Left ventricle myocardium inferior (tissue), 1 donor: ENCODE measurements at places on chromosomes 7 and 10. TPM values are rescaled to one million over a fixed set of nuclear protein-coding genes. Genes with fewer than 3 reads are reported as not detected.
A peak's percentile ranks its signal among the peaks of the same experiment; 100 is the strongest.

DNA sequence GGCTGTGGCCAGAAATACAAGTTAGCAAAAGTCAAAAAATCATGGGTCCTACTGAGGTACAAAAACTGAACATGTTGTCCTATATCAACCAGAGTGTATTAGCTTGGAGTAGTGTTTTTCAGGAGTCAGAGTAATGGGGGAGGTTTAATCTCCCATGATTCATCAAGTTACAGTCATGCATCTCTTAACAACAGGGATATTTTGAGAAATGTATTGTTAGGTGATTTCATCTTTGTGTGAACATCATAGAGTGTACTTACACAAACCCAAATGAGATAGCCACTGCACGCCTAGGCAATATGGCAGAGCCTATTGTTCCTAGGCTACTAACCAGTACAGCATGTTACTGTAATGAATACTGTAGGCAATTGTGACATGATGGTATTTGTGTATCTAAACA, 14.9 kb upstream of the TES start:
- H3K4me3 ChIP-seq, result no peak overlapping the region
- H3K4me1 ChIP-seq, result no peaks in the 10 kb centered on the region
- no peak for DNase-seq
- H3K36me3 ChIP-seq, result no peaks in the 10 kb centered on the region
- H3K27me3 ChIP-seq, result no peaks in the 10 kb centered on the region

The PROSER2 gene
- 0.52 TPM for total RNA-seq

DNA sequence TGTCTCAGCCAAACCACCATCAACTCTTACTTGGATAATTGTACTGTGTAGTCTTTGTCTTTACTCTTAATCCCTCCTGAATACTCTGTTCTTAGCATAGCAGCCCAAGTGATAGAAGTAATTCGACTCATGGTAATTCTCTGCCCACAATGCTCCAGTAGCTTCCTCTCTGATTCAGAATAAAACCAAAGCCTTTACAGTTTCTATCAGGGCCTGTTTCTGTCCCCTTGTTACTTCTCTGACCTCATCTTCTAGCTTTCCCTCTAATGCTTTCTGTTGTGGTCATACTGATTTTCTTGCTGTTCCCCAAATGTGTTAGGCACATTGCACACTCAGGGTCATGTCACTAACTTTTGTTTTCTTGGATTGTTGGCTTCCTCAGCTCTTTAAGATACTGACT, 8.0 kb downstream of the ZNF518A start:
- H3K4me1 ChIP-seq, result no peaks in the 10 kb centered on the region

DNA sequence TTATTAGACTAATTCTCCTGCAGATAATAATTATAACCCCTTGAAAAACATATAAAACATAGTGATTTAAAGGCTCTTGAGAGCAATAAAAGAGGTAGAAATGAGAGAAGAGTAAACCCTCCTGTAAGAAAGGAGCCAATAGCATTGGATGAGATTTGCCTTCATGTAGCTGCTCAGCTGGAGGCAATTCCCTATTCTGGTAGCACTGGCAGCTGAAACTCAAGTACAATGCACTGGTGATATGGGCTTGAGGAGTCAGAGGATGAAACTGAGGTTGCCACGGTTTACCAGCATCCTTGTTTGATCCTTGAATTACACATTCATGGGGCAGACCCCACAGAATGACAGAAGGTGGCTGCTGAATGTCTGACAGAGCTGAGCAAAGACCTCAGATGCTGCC, 76.4 kb downstream of the CTTNBP2 start:
- no peak for DNase-seq
- no peak overlapping the region for H3K27ac ChIP-seq
- H3K4me1 ChIP-seq, result no peaks in the 10 kb centered on the region
- no peaks in the 10 kb centered on the region for H3K27me3 ChIP-seq

The SYT15B gene
- total RNA-seq, result 0.93 TPM

GRCh38 chr7:5419539-5420066, 4.0 kb downstream of the TNRC18 start:
- peaks cover 4% of the 10 kb centered on the region for H3K36me3 ChIP-seq
- H3K4me3 ChIP-seq, result peak overlapping the region; percentile 100
- H3K27me3 ChIP-seq, result no peaks in the 10 kb centered on the region
- DNase-seq, result peak; percentile 38

- peak overlapping the region; percentile 30 for H3K4me3 ChIP-seq
- no peaks in the 10 kb centered on the region for H3K36me3 ChIP-seq
- no peak overlapping the region for H3K27ac ChIP-seq
- peaks cover 14% of the 10 kb centered on the region for H3K4me1 ChIP-seq
- peaks cover 98% of the 10 kb centered on the region for H3K27me3 ChIP-seq
These were observed 22.2 kb upstream of the UNCX start for GRCh38 chr7:1210321-1210978.

The RELN gene
- 0.44 TPM for total RNA-seq

The SPDYE16 gene
- 0.22 TPM for total RNA-seq

- H3K4me3 ChIP-seq, result no peak overlapping the region
- H3K36me3 ChIP-seq, result no peaks in the 10 kb centered on the region
- no peak overlapping the region for H3K27ac ChIP-seq
- no peak for DNase-seq
- no peaks in the 10 kb centered on the region for H3K4me1 ChIP-seq
These were observed 760.0 kb downstream of the PHTF2 start for GRCh38 chr7:78558566-78558965.

- no peak overlapping the region for H3K27ac ChIP-seq
- no peaks in the 10 kb centered on the region for H3K36me3 ChIP-seq
- no peaks in the 10 kb centered on the region for H3K27me3 ChIP-seq
- H3K4me1 ChIP-seq, result no peaks in the 10 kb centered on the region
These were observed 10.9 kb upstream of the PTN start for GRCh38 chr7:137354396-137354795.

GRCh38 chr7:135334830-135335543, 101.3 kb downstream of the STRA8 start:
- H3K36me3 ChIP-seq, result no peaks in the 10 kb centered on the region
- H3K27ac ChIP-seq, result no peak overlapping the region
- H3K4me3 ChIP-seq, result no peak overlapping the region
- DNase-seq, result no peak

The MLXIPL gene
- 0.41 TPM for total RNA-seq

DNA sequence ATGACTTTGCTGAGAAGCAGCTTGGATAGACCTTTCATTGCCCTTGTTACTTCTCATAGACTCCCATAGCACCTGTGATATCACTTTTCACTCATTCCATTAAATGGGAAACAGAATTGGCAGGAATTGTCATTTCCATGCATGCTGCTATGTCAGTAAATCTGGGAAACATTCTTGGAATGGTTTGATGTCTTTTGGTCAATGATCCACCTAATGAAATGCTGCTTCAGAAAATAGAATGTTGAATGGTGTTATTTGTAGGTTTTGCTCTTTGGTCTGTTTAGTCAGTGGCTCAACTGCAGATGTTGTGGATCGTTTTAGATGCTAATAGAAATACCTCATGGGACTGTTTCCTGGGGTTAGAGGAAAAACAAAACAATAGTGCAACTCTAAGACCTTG, 127.8 kb downstream of the PLPP4 start:
- H3K4me1 ChIP-seq, result no peaks in the 10 kb centered on the region
- peaks cover 4% of the 10 kb centered on the region for H3K27me3 ChIP-seq
- H3K4me3 ChIP-seq, result no peak overlapping the region
- no peaks in the 10 kb centered on the region for H3K36me3 ChIP-seq

The HOGA1 gene
- total RNA-seq, result 47.1 TPM

GRCh38 chr7:155590215-155591018, 44.1 kb upstream of the CNPY1 start:
- H3K36me3 ChIP-seq, result no peaks in the 10 kb centered on the region
- H3K4me1 ChIP-seq, result no peaks in the 10 kb centered on the region
- peaks cover 79% of the 10 kb centered on the region for H3K27me3 ChIP-seq
- H3K27ac ChIP-seq, result no peak overlapping the region
- DNase-seq, result peak; percentile 44
- H3K4me3 ChIP-seq, result no peak overlapping the region

The NOS3 gene
- total RNA-seq, result 12.6 TPM

DNA sequence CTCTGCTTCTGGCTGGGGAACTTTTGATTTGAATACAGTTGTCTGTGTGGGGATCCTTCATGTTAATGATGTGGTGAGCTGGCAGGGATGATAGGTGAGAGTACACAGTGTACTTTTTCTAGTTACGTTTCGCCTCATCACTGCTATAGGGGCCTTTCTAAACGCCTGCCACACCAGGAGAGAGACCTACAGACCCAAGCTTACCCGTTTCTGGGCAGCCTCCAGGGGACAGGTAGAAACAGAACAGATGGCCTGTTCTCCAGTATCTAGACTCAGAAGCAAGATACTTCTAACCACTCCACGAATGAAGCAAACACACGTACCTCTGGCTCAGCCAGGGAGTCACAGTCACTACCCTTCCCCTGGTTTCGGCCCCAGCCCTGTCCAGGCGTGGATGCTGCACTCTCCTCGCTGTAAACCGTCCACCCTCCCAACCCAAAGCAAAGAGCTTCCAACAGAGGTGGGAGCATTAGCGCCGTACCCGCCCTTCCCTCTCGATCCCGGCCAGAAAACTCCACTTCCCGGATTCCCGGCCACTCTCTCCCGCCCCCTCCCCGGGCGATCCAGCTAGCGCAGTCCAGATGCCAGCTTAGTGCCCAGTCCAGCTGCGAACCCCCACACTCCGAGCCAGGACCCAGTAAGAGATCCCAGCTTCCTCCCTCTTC, 1.2 kb downstream of the CCDC6 start:
- H3K36me3 ChIP-seq, result no peaks in the 10 kb centered on the region
- H3K27ac ChIP-seq, result peak overlapping the region; percentile 96
- no peaks in the 10 kb centered on the region for H3K27me3 ChIP-seq
- no peak for DNase-seq
